ENCODE measurements at places on chromosomes 5 and 9.

- no peak for DNase-seq
Observed at GRCh38 chr5:159216454-159216853, 7.1 kb upstream of the RNF145 start.

DNA sequence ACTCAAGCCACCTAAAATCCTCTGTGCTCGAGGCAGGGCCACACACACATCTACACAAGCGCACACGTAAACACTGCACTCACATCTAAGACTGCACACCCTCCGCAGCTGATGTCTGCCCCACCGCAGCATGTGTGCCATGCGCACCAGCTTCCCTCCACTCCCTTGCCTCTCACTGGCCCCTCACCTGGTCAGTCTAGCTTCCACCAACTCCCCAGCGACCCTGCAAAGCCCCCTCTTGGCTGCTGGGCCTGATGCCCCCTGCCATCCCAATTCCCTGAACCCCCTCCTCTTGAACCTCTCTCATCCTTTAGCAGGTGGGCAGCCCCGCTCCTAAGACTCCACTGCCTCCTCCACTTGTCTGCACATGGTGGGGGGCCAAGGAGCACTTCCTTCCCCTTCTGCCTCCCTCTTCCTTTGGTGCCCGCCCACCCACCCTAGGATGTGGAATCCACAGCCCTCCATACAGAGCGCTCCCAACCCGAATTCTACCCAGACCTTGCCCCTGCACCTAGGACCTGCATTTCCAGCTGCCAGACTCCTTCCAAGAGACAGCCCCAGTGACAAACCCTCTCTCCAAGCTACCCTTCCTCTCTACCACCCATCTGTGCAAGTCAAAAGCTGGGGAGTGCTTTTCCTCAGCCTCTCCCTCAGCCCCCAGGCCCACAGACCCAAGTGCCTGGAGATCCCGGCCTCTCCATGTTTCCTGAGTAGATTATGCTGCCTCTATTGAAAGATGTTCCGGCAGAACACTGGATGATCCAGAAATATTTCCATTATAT, 23.9 kb downstream of the ADAMTS2 start:
- DNase-seq = no peak

- no peak for DNase-seq
Observed at GRCh38 chr5:110707260-110707844, 19.1 kb downstream of the TMEM232 start.

DNA sequence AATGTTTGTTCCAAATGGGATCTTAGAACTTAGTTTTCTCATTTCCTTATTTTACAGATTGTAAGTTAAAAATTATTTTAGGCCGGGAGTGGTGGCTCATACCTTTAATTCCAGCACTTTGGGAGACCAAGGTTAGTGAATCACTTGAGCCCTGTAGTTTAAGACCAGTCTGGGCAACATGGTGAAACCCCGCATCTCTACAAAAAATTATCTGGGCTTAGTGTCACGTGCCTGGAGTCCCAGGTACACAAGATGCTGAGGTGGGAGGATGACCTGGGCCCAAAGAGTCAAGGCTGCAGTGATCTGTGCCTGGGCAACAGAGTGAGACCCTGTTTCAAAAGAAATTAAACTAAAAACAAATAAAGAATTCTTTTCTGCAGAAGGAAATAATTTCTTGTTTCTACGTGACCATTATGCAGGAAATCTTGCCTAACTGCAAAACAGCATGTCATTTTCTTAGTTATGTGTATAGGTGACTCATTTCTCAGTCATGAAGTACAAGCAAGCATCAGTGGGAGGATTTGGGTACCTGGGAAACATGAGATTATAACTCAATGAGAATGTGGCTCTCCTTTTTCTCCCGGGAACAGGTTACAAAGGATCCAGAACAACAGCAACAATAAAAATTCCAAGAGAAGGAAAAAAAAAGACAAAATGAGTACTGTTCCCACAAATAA, 375.1 kb upstream of the ST8SIA4 start:
- DNase-seq = no peak

DNA sequence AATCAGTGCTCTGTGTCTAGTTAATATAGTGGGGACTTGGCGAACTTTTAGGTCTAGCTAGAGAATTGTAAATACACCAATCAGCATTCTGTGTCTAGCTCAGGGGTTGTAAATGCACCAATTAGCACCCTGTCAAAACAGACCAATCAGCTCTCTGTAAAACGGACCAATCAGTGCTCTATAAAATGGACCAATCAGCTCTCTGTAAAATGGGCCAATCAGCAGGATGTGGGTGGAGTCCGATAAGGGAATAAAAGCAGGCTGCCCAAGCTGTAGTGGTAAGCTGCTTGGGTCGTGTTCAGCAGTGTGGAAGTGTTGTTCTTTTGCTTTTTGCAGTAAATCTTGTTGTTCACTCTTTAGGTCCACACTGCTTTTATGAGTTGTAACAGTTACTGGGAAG, 3.6 kb upstream of the OTULINL start:
- DNase-seq = no peak

DNA sequence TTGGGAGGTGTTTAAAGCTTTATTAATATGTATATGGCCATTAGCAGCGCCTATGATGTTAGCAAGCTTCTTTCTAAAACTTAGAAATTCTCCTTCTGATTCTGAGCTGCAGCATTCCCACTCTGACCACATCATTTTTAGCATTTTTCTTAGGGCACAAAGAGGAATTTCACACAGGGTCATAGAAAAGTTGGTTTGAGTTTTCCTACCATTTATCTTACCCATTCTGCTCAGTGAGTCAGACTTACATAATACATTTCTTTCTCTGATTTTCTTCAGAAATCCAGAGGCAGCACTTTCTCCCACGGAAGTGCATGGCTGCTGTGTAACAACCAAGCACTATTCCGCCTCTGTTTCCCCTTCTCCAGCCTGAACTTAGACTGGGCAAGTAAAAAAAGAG, 246.6 kb downstream of the ARL15 start:
- DNase-seq = no peak

GRCh38 chr5:107919361-107919760, 248.6 kb upstream of the EFNA5 start:
- no peak for DNase-seq

DNA sequence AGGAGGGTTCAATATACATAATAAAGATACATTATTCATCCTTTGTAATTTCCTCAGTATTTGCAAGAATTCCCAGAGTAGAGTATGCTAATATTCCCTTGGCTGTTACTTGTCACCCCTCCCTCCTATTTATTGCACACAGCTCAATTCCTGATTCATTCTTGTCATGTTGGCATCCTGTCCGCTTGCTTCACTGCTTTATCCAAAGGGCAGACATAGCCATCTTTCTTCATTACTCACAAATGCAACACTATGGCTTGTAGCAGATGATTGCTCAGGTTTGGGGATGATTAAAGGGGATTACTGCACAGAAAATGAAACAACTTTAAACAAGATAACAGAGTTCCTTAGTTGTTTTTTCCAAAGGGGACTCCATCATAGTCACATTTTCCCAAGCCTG, 1.2 kb upstream of the IL33 start:
- DNase-seq = no peak

GRCh38 chr5:171688696-171689495, 96.7 kb upstream of the SMIM23 start:
- no peak for DNase-seq

DNA sequence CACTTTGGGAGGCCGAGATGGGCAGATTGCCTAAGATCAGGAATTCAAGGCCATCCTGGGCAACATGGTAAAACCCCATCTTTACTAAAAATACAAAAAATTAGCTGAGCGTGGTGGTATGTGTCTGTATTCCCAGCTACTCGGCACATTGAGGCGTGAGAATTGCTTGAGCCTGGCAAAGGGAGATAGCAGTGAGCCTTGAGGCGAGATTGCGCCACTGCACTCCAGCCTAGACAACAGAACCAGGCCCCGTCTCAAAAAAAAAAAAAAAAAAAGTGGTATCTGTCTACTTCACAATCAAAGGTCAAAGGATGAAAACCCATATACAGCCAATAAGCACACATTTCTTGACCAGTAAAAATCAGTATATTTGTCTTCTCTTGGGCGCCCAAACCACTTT, 728.5 kb upstream of the ADAMTS16 start:
- no peak for DNase-seq

DNA sequence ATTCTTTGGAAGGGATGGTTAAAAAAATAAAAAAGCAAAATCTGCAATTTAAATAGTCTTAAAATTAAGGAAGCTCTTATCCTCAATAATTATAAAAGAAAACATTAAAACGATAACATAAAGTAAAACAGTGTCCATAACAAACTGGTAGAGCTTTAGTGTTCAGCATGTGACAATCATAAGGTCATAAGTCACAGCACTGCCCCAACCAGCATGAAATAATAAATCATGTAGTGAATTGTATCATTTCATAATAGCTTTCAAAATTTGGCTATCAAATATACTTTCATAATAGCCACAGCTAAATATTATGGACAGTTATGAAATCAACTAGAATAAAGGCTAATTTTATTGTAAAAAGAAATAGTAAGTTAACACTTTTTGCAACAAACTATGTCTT, 10.0 kb downstream of the NR3C1 start:
- DNase-seq = no peak

DNA sequence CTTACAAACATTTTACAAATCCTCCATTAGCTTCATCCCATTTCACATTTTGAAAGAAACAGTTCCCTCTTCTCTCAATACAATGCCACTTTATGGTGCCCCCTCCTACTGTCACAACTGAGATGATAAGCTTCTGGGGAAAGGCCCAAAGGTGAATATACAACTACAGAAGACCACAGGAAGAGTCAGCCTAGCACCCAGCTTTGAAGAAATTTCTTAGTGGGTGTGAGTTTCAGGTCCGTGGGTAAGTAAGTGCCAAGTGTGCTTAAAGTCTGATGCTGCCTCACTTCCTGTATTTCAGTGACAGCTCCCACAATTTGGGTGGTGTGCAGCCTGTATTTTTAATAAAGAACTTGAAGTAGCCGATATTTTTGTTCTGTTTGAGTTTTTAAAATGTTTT, 68.1 kb downstream of the ARHGEF28 start:
- DNase-seq = no peak

DNA sequence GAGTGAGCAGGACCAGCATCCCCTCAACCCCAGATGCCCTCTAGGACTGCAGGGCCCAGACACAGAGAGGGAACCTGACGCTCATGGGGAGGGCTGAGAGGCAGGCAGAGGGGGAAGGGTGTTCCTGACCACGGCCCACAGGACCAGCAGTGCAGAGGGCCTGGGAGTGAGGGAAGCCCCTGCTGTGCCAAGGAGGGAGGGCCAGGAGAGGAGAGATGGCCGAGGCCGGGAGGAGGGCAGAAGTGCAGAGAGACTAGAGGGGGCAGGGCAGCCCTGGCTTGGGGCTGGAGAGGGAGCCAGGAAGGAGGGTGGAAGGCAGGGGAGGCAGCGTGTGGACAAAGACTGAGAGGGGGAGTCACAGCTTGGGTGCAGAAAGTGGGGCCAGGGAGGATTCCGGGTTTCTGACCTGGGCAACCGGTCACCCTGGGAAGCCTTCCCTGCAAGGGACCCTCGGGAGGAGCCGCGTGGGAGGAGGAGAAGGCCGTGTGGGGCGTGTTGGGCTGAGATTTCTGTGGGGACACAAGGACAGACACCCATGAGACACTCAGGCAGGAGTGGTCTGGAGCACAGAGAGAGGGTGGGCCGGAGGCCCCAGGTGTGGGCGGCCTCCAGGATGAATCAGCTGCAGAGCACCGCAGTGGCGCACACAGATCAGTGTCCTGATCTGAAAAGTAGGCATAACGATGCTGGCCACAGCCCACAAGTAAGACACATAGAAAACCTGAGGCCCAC, 117.5 kb downstream of the ADAMTS2 start:
- no peak for DNase-seq

DNA sequence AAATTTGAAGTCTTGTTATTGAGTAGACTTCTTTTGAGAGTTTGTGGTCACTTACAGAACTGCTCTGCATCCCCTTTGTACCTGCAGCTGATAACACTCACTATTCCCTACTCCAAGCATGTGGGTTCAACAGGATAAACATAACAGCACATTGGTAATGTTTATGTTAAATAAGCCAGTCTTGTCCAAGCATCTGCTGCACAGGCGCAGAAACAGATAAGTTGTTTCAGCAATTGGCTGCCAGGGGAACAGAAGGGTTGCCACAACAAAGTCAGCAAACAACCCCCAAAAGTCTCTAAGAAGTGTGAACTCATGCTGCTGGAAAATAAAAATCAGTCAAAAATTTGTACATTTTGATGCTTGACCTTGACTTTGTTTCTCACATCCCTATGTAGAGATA, 174.6 kb downstream of the GDNF start:
- no peak for DNase-seq

GRCh38 chr9:126293522-126293889, 33.1 kb upstream of the MVB12B start:
- DNase-seq = no peak

All from stimulated activated CD4-positive, alpha-beta T cell treated with anti-CD3 and anti-CD28 coated beads, Interleukin-12 subunit alpha, Interleukin-12 subunit beta, amount 100 ng/mL, for 4 hours (primary cell).